ENCODE measurements at places on chromosomes 16 and 17.

- DNase-seq, result no peak
These were observed 11.7 kb downstream of the RNF213 start for GRCh38 chr17:80272366-80272765.

DNA sequence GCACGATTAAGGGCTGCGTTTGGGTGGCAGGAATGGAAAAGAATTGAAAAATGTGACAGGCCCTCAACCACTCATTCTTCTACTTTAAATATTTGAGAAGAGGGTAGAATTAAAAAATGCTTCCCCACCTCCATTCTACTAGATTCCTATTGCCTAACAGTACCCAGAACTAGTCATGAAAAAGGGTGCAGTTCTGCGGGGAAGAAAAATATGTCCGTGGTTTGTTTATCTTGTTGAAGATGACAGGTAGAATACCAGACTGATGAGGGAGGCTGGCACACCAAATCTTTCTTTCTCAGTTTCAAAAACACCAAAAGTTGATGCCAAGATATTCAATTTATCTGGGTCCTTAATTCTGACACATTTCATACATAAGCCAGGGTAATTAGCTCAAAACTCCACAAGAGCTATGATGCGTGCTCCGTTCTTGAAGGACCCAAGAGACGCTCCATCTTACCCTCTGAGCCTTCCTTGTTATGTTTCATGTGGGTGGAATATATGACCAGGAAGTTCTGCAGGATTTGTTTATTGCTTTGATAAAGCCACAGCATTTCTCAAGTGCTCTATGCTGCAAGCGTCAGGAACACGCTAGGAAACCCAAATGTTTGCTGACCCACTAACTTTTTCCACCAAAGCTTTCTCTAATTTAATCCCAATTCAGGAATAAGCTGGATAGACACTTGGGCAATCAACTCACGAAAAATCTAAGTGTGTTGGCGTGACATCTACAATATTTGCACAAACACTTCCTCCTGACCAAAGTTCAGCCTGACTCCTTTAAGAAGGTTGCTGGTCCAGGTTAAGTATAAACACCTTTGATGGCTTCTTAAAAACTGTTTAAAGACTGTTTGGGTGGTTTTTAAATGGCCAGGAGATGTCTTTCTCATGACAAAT is 20.6 kb upstream of the GAN start:
- no peak for DNase-seq

GRCh38 chr17:48202959-48203358 is 95.4 kb downstream of the SNX11 start:
- no peak for DNase-seq

DNA sequence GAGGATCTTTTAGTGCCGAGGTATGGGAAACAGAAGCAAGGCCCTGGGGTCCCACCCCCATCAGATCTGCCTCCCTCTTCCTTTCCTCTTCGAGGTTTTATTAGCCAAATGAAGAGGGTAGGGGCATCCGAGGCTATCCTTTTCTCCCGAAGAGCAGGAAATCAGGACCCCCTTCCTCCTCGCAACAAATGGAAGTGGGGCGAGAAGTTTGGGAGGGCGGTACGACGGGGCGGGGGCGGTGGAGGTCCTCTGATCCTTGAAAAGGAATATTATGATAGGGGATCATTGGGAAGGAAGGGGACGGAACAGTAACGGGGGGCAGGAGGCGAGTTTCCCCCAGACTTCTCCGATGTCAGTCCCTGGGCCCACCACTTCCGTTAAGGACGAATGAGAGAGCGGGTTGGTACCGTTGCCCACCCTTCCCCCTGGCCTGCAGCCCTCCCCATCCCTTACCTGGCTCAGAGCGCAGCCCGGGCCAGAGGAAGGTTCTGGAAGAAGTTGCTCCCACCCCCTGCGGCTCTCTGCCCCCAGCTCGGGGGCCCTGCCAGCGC is 309 bp downstream of the FOXJ1 start:
- DNase-seq, result no peak

DNA sequence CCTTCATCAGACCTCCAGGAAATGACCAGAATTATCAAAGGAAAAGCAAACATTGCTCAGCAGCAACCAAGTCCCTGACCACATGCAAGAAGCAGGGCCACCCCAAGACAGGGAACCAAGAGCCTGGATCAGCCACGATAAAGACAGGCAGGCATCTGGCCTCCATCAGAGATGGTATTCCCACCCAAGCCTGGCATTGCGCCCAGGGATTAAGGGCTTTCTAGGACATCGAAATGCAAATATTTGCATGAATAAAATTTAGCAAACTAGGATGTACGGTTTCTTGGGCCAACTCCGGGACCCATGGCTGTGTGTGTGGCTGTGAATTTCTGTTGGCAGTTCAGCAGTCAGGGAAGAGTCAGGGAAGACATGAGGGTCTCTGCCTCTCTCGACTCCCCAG is 241.4 kb upstream of the DYNLRB2 start:
- no peak for DNase-seq

GRCh38 chr17:39695089-39695474 is 4.8 kb upstream of the ERBB2 start:
- no peak for DNase-seq

DNA sequence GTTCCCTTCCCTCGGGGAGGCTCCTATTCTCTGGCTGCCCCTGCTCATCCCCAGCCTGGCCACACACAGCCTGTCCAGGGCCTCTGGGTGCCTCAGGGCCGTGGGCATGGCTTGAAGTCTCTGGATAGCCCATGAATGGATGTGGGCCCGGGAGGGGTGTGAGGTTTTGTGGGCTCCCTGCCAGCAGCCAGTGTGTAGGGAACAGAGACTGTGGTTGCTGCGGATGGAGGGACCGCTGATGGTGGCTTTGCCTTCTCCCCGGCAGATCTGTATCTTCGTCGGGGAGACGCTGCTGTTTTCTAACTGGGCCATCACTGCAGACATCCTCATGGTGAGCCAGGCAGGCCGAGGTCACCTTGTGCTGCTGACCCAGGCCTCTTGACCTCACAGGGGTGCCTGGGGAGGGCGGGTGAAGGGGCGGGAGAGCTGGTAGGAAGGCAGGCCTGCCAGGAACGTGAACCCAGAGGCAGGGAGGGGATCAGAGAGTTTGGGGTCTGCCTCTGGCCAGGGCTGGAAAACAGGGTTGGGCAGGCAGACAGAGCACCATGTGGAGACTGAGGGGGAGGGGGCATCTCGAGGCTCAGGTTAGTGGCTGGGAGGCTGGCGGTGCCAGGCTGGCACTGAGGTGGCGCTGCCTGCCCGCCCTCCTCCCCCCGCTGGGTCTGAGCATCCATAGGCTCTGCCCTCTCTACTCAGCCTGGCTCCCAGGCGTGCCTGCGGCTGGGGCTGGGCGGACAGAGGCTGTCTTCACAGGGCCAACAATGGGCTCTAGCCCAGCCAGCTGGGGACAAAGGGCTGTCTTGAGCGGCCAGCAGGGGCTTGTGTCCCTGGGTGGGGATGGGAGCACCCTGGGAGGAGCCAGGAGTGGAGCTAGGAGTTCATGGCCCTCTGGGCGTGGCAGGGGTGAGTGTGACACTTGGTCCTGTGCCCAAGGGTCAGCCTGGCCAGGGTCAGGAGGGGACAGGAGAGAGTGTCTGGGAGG is 21.4 kb downstream of the MYBBP1A start:
- no peak for DNase-seq

DNA sequence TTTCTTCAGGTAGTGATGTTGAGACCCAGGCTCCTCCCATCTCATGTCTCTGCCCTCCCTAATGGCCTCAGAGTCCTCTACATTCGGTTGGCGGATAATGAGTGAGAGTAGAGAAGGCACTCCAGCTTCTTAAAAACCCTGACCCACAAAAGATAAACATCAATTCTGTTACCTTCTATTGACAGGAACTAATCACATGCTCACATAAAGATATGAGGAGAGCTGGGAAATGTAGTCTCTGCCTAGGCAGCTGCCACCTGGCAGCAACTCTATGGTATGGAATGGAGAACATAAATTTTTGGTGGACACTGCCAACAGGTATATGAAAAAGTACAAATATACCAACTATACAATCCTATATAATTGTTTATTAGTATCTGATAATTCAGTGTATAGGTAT is 110.7 kb upstream of the HLF start:
- DNase-seq, result no peak

DNA sequence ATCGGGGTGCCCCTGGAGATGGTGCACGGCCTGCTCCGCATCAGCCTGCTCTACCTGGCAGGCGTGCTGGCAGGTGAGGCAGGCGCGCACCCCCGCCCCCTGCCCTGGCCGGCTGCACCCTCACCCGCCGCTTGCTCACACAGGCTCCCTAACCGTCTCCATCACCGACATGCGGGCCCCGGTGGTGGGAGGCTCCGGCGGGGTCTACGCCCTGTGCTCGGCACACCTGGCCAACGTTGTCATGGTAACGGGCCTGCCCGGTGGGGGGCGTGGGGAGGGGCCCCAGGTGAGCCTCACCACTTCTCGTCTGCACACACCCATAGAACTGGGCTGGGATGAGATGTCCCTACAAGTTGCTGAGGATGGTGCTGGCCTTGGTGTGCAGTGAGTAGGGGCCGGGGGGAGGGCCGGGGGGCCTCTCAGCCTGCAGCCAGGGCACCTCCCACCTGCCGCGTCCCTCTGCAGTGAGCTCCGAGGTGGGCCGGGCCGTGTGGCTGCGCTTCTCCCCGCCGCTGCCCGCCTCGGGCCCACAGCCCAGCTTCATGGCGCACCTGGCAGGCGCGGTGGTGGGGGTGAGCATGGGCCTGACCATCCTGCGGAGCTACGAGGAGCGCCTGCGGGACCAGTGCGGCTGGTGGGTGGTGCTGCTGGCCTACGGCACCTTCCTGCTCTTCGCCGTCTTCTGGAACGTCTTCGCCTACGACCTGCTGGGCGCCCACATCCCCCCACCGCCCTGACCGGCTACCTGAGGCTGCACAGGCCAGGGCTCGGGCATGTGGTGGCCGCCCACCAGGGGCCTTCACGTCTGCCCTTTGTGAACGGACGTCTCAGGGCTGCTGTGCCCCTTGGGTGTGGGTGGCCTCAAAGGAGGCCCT is 2.1 kb downstream of the RHBDL1 start:
- DNase-seq, result no peak

DNA sequence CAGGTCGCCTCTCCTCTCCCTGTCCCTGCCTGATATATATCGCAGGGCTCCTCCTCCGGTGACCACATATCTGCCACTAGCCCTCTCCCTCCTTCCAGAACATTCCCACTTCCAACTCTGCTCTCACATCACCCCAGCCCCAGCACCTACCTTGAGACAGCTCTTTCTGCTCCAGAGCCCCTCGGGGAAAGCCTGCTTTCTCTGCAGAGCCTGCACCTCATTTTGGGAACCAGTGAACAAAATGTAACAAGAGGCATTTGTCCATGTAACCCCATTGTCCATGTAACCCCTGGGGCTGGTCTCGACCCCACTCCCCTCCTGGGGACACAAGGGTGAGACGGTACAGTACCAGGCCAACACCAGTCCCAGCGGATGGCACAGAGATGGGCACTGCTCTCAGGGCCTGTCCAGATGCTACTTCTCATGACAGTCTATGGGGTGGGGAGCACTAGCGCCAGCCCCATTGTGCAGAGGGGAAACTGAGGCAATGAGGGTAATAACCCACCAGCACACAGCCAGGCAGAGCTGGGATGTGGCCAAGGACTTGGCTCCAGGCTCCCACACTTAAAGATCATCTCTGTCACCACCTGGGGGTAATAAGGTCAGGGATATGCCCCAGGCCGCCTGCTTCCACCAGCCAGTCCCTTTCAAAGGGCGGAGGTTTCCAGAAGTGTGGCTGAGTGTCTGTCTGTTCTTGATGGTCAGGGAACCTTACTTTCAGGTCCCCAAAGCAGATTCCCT is 42.9 kb downstream of the TBC1D16 start:
- DNase-seq, result no peak

DNA sequence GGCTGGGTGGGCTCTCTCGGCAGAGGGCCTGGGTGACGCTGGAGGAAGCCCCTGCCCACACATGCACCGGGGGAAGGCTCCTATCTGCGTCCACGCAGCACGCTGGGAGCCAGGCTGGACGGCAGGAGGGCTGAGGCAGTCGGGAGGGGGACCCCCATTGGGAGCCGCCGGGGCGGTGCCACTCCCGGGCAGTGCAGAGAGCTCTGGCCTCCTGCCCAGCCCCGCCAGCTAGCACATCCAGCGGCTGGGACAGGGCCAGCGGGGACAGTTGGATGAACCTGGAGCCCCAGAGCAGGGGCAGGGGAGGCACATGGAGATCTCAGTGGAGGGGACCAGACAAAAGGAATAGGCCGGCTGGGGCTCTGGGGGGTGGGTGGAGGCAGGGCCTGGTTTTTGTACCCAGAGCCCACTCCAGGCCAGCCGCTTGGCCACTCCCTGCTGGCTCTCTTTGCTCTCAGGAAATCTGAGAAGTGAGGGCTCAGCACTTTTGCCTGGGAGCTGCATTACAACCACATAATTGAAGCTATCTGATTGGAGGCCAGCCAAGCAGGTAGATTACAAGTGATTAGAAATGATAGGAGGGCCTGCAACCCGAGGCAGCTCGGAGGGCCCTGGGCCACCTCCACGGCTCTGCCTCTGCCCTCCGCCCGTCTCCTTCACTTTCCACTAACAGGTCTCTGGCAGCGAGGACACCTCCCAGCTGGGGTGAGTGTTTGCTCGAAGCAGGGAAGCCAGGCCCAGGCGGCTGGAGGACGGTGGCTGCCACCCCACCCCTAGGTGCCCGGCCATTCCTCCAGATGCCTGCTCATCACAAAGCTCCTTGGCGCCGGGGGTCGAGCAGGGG is 40.1 kb downstream of the ENGASE start:
- no peak for DNase-seq

DNA sequence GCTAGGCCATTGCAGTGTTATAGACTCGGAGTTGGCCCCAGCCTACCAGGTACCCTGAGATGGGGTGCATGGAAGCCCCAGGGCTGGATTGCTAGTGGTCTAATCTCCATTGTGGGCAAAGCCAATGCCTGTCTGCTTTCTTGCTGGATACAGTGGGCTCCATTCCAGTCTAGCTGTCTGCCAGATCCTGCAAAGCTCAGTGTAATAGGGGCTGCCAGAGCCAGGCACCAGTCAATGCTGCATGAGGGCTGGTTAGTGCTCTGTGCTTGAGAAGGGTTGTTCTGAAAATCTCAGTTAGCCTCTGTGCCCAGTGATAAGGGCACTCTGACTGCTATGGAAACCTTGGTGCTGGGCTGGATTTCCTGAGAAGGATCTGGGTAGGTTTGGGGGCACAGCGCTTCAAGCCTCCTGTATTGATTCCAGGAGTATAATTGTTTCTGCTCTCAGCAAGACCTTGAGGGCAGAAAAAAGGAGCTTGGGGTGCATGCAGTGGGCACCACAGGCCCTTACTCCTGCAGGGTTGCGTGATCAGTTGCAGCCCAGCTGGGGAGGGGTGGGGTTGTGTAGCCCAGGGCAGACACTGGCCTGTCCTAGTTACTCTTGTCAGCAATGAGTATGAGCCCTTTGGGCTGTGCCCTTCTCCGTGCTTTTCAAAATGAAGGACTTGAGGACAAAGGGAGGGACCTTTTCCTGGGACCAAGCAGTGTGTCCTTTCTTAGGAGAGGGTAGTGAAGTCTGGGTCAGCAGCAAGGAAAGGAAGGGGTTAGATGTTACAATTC is 19.0 kb downstream of the SMPD3 start:
- DNase-seq, result no peak

- no peak for DNase-seq
These were observed 84.6 kb downstream of the SOCS1 start for GRCh38 chr16:11171448-11171709.

- no peak for DNase-seq
These were observed 22.6 kb downstream of the SCNN1B start for GRCh38 chr16:23324727-23325126.

GRCh38 chr16:1963806-1964505 is 670 bp downstream of the RPS2 start:
- DNase-seq, result no peak

All from activated T-helper 1 cell treated with anti-CD3 and anti-CD28 coated beads, Interleukin-2, amount 50 U/mL, for 16 hours (primary cell).